ENCODE measurements at places on chromosomes 3 and 15.

GRCh38 chr3:61569856-61570580 is 8.6 kb downstream of the PTPRG start:
- DNase-seq: no peak

- no peak for DNase-seq
Observed at GRCh38 chr15:53917109-53917508, 61.1 kb upstream of the UNC13C start.

- no peak for DNase-seq
Observed at GRCh38 chr3:59567661-59568060, 517.8 kb upstream of the CFAP20DC start.

GRCh38 chr3:30349507-30349906 is 256.9 kb upstream of the TGFBR2 start:
- DNase-seq: peak; percentile 25

DNA sequence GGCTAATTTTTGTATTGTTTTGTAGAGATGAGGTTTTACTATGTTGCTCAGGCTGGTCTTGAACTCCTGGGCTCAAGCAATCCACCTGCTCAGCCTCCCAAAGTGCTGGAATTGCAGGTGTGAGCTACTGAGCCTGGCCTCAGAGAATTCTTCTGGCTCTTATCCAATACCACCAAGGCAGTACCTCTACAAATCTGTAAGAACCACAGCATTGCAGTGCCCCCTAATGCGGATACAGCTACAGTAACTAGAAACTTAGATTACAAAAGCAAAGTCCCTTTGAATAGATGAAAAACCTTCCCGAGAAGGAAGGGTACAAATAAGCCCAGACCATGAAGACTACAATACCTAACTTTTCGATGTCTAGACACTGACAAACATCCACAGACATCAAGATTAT is 107.9 kb upstream of the DPPA4 start:
- no peak for DNase-seq

DNA sequence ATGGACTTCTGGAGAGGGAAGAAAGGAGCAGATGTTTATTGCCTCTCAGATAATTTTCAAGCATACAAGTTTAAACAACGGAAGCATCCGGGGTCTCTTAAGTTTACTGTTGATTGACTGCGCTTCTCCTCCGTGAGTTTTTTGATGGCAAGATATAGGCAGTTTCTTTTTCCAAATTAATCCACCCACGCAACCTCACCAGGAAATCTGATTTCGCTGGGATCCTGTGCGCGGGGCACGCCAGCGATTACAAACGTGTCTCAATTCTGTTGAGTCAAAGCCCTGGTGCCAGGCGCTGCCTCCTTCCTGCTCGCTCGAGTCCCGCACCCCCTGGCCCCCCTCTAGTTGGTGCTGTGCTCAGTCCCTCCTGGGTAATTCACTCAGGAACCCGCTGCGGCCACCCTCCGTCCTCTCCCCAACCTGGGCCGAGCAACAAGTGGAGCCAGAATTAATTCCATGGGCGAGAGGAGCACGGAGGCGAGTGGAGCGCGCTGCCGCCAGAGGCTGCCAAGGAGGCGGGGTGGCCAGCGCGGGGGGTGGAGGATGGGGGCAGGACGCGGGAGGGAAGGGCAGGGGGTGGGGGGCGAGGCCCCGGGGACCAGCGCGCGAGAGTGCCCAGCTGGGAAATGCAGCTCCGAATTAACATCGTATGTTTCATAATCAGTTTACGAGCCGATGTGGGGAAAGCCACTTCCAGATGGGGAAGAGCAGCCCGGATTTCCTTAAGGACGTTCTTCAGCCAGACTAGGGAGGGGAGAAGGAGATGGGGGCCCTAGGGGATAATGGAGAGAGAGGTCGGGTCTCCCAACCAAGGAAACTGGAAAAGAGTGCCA is 6.0 kb downstream of the WNT5A start:
- DNase-seq: peak; percentile 53

DNA sequence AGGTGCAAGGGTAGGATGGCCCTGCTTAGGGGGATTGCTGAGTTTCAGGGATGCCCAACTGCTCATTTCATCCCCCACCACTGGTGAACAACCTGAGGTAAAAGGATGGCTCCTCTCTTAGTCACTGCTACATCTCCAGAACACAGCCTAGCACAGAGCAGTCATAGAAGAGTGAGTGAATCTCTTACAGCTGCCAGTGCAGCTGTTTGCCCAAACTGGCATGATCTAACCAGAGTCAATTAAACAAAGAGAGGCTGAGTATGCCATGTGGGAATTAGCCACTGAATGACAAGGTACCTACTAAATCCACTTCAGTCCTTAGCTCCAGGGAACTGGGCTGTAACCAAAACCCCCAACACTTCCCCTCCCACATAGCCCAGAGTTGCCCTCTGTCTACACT is 6.8 kb upstream of the NCKIPSD start:
- no peak for DNase-seq

- DNase-seq: peak; percentile 56
Observed at GRCh38 chr15:36769098-36769497, 189.7 kb downstream of the CDIN1 start.

GRCh38 chr15:93829115-93829870 is 402.1 kb upstream of the MCTP2 start:
- DNase-seq: peak; percentile 55

GRCh38 chr15:63915209-63915872 is 81.6 kb upstream of the HERC1 start:
- no peak for DNase-seq

DNA sequence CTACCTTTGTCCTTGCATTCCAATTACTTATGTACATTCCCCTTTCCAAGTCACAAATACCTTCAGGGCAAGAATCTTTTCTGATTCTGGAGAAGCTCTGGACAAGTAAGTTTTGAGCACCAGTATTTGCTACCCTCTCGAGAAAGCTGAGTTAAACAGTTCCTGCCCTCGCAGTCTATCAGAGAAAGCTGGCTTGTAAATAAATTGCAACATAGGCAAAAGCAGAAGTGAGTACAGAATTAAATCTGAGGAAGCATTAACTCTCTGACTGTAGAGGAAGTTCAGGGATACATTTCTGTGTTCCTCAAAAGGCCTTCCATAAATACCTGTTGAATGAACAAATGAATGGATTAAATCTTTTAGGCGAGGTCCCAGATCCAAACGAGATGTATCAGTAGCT is 1.2 kb downstream of the OSBPL11 start:
- DNase-seq: peak; percentile 21

- DNase-seq: no peak
Observed at GRCh38 chr15:32794973-32795372, 77.2 kb downstream of the GREM1 start.

DNA sequence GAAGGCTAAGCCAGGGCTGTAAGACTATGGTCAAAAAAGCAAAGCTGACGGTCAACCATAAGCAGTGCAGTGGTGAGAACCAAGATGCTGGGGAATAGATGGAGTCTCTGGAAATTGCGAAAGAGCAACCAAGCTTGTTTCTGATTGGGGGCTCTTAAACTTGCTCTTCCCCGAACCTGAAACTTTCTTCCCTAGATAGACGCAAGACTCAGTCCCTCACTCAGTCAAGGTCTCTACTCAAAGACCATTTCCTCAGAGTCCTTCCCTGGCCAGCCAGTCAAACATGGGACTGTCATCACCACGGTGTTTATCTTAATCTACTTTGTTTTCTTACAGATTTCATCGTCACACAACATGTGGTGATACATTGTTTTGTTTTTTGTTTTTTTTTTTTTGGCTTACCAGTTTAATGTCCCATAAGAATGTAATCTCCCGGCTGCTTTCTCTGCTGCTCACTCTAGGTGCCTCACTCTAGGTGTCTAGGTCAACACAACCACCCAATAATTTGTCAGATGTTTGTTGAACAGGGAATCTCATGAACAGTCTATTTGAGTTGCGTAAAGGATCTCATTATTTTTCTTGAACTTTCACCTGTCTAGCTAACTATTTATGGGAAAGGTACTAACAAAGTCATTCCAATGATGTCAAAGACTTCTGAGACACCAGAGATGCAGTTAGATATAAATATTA is 495.4 kb downstream of the FOXP1 start:
- no peak for DNase-seq

- DNase-seq: peak; percentile 4
Observed at GRCh38 chr15:79769069-79769481, 127.7 kb downstream of the MTHFS start.

DNA sequence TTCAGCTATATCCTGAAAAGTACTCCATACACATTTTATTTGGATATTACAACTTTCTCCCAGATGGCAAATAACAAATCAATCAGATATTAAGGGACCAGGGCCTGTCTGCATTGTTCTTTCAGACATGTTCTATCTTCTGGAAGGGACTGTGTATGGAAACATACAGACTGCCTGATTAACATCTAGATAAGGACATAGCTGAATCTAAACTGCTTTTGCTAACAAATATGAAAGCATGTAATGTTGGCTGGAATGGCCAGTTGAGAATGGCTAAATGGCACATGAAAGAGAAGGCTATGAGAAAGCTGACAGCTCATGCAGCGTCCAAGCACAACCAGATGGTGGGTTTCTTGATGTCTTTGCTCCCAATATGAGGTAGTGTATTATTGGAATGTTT is 149.4 kb downstream of the CFAP20DC start:
- no peak for DNase-seq

GRCh38 chr15:72271221-72271620 is 1.1 kb downstream of the PARP6 start:
- DNase-seq: no peak

DNA sequence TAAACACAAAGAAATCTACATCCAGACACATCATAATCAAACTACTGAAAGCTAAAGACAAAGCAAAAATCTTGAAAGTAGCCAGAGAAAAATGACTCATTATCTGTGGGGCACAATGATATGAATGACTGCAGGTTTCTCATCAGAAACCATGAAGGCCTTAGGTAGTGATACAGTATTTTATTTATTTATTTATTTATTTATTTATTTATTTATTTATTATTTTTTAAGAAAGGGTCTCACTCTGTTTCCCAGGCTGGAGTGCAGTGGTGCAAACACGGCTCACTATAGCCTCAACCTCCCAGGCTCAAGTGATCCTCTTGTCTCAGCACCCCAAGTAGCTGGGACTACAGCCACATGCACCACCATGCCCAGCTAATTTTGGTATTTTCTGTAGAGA is 15.2 kb downstream of the CCK start:
- DNase-seq: no peak

GRCh38 chr3:126932188-126932931 is 50.6 kb upstream of the PLXNA1 start:
- peak; percentile 53 for DNase-seq

DNA sequence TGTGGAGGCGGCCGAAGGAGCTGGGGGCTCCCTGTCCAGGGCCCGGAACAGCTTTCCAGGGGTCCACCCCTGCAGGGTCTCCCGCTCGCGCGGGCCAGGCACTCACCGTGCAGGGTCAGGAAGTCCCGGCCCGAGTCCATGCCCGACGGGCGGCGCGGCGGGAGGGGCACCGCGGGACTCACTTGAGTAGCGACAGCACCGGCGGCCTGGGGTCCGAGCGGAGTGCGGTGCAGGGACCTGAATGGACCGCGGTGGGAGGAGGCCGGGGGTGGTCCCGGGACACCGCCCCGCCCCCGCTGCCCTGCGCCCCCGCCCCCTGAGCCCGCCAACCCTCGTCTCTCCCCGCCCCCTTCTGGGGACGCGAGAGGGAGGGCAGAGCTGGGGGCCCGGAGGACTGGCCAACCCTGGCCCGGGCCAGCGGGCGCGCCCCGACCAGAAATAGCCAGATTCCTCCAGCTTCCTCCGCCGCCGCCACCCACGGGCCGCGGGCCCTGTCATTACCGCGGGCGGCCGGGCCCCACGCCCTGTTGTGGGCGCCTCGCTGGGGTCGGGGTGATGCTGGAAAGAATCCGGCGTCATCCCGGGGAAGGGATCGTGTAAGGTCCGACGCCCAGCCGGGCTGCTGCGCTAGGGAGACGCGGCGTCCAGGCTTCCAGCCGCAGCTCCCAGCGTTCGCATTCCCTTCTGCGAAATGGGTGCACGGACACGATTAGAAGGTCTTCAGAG is at the start of gene PLCD1:
Gene PLCD1 (minus strand): TSS at position 243 of the 726 bp plus-strand sequence. CDS start 103 bp downstream, at position 140.
- peak; percentile 65 for DNase-seq

DNA sequence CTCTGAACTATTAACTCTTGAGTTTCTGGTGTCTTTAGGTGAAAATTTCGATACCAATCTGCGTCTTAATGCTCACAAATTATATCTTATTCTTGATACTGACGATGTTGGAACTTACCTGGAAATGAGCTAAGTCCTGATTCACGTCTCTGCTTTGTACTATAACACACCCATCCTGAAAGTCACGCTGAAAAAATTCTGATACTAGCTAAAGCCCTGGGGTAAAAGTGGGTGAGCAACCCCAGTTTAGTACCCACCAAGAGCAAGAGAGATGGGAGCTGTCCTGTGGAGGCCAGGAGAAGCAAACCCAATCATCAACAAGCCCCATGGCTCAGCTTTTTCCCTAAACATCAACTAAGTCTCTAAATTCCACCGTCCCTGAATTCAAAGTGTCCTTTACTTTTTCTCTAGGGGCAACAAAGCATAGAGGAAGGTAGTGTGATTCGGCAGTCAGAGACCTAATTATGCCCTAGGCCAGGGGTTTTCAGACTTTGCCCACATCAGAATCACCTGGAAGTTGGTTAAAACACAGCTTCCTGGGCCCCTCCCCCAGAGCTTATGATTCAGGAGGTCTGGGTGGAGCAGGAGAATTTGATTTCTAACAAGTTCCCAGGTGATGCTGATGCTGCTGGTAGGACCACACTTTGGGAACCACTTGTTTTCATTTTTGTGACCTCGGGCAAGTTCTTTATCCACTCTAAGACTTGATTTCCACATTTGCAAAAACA is 90.2 kb downstream of the OSBPL10 start:
- no peak for DNase-seq

- DNase-seq: no peak
Observed at GRCh38 chr3:15787941-15788340, 9.8 kb downstream of the ANKRD28 start.

DNA sequence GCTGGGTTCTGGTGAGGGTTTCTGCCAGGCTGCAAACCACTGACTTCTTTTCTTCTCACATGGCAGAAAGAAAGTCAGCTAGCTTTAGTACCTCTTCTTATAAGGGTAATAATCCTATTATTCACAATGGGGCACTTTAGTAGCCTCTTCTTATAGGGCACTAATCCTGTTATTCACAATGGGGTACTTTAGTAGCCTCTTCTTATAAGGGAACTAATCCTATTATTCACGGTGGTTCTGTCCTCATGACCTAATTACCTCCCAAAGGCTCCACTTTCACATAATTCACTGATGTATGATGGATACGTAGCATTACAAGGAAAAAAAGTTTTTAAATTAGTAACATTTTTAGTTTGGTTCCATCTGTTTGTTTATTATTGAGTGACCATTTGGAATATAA is 671.3 kb downstream of the NSUN3 start:
- DNase-seq: no peak

DNA sequence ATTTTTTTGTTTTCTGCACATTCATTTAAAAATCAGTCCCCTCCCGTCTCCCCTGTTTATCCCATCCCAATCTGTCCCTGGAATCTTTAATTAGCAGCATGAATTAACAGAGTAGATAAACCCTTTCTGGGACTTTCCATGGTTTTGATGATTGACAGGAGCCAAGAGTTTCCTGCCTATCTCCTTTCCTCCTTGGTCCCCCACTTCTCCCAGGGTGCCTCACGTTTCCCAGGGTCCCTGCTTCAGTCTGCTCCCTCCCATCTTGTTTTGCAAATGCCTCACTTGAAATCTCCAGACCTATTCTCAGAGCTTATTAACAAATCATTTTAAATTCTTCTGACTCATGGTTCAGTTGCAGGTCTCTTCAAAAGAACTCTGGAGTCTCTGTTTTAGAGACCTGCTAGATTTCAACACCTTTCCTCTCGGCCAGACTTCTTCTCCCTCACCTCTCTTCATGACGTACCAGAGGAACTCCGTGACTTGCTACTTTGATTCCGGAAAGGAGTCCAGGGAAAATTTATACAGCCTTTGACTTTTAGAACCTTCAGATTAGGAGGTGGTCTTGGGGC is 238.5 kb downstream of the ITPR1 start:
- no peak for DNase-seq

- no peak for DNase-seq
Observed at GRCh38 chr15:41276831-41277230, 45.8 kb downstream of the CHP1 start.
